LoVo (cell line): ENCODE measurements at places on chromosomes 3 and 15.

DNA sequence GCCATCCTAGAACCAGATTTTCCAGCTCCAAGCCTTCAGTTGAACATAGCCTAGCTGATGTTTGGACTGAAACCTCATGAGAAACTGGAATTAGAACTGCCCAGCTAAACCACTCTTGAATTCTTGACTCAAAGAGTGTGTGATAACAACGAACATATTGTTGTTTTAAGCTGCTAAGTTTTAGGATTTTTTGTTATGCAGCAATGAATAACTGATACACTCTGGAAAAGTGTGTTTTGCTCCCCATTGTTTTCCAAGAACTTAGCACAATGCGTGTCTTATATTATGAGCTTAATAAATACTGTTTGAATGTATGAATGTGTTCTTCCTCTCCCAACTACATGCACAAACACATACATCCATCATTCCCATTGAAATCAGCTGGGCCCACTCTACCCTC is 379.6 kb downstream of the EDEM1 start:
- no peak for DNase-seq

DNA sequence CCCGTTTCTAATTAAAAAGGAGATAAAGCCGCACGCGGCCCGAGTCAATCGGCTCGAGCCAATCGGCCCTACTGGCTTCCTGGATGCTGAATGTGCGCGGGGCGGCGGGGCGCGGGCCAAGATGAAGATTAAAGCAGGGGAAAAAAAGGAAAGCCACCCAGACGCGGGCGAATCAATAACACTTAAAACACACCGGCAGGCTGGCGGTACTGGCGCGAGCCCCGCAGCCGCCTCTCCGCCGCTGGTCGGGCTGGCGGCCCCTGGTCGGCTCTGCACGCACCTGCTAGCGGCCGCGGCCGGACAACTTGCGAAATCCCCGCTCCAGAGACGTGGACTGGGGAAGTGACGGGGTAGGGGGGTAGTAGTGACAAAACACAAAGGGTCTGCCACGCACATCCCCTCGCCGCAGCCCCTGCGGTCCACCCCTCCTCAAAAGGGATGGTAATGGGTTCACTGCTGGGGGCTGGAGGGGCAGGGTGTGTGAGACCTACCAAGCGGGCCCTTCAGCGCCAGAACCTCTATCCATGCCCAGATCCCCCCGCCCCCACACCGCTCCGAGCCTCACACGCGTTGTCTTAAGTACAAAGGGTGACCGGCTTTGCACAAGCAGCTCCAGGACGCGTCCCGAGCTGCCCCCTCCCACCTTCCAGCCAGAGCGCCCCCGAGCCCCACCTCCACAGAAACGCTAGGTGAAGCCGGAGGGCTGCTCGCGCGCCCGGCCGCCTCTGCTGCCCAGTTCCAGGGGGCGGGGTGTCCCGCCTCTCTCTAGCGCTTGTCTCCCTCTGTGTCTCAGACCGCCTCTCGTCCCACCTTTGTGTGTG is 1.4 kb downstream of the WNT7A start:
- DNase-seq: no peak

GRCh38 chr3:105051972-105052371 is 314.7 kb upstream of the ALCAM start:
- DNase-seq: no peak

GRCh38 chr15:67127331-67127664 is 61.9 kb downstream of the SMAD3 start:
- no peak for DNase-seq

- DNase-seq: no peak
Measured at GRCh38 chr3:148227534-148227933, 470.2 kb upstream of the AGTR1 start.

GRCh38 chr3:47961815-47962606 is 54.2 kb downstream of the MAP4 start:
- DNase-seq: no peak

DNA sequence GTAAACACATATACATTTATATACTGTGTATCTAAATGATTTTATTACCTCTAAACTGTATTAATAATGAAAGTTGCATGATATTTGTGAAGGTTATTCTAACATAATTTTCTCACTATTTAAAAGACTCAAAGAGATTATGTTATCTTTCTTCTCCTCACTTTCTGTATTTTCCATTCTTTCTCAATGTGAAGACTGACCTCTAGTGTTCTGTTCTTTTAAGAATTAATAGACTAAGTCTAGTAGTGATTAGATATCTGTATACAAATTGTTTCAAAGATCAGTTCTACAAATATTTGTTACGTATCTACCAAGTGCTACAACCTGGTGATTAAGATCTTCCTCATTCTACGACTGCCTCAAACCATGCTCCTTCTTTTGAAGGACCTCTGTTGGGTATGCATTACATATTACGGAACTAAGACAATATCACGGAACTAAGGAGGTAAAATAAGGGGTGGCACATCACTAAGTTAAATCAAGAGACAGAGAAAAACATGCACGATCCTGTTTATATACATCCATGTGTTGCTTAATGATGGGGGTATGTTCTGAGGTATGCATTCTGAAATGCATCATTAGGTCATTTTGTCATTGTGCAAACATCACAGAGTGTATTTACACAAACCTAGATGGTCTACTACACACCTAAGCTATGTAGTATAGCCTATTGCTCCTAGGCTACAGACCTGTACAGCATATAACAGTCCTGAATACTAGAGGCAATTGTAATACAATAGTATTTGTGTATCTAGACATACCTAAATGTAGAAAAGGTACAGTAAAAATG is 161.5 kb upstream of the KBTBD8 start:
- DNase-seq: no peak

GRCh38 chr3:14224895-14225294 is 46.3 kb downstream of the LSM3 start:
- DNase-seq: no peak

- no peak for DNase-seq
Measured at GRCh38 chr3:132563420-132564069, 33.5 kb upstream of the ACKR4 start.

- DNase-seq: no peak
Measured at GRCh38 chr15:41256577-41257038, 25.5 kb downstream of the CHP1 start.

- no peak for DNase-seq
Measured at GRCh38 chr3:127151992-127152650, 40.8 kb upstream of the PRR23E start.

- DNase-seq: peak; percentile 61
Measured at GRCh38 chr3:23004971-23005370, 198.2 kb upstream of the UBE2E2 start.

DNA sequence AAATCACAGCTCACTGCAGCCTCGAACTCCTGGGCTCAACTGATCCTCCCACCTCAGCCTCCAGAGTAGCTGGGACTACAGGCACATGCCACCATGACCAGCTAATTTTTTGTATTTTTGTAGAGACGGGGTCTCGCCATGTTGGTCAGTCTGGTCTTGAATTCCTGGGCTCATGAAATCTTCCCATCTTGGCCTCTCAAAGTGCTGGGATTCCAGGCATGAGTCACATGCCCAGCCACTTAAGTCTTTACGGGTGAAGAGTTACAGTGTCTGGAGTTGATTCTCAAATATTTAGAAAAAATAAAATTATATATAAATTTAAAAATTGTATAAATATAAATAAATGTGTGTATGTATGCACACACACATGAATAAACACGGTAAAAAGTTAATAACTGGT is 14.5 kb upstream of the KBTBD12 start:
- no peak for DNase-seq

DNA sequence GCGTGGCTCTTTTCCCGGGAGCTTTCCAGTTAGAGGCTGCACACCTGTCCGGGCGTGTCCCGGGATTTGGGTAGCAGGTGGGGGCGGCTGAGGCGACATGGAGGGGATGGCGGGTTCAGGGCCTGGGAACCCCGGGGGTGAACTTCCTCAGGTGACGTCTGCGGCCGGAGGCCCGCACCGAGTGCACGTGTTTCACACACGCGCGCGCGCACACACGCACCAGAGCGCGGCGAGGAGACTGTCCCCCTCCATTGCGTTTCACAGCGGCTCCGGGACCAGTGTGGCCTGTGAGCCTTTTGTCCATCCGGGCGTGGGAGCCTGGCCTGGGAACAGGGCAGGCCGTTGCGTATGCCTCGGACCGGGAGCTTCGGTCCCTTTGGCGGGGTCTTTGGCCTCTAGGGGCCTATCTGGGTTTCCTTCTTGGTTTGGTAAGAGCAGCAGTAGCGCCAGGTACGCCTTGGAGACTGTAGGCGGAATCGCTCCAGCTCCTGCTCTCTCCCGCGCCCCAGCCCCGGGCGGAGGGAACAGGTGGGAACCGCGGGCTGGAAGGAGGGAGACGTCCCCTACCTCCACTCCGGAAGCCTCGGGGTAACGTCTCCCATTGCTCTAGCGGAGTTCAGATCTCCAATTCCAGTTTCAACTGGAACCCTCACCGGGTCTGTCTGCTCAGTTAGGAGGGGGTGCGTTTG is 220.0 kb downstream of the MEIS2 start:
- no peak for DNase-seq

DNA sequence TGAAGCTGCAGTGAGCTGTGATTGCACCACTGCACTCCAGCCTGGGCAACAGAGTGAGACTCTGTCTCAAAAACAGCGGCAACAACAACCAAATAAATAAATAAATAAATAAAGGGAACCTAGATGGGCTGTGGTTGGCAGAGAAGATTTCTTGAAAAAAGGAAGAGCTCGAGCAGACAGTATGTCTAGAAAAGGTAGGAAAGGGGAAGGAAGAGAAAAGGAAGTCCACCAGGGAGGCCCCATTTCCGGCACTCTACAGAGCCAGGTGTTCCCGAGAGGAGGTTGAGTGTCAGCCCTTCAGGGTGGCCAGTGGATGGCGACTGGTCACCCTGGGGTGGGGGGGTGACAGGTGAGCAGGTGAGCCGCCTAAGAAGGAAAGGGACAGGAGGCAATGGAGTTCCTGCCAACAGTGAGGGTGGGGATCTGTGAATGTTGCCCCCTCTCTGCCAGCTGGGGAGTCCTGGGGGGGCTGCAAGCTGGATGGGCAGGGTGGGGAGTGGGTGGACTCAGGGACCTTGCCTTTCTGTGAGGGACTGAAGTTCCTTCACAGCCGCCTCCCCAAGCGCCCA is 14.8 kb downstream of the PAQR5 start:
- DNase-seq: no peak

DNA sequence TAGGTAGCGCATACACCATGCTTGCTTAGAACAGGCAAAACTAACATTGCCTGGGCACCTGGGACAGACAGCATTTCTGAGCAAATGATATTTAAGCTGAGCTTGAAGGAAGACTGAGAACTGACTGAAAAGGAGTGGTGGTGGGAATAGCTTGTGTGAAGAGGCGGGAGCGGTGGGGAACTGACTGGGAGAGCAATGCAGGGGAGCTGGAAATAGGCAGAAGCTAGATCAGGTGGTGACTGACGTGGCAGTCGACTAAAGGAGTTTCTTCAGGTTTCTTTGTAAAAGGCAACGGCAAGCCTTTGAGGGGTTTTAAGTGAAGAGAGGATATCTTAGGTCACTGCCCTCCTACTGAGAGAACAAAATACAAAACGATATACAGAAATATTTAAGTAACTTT is 61.8 kb downstream of the NEO1 start:
- DNase-seq: no peak

DNA sequence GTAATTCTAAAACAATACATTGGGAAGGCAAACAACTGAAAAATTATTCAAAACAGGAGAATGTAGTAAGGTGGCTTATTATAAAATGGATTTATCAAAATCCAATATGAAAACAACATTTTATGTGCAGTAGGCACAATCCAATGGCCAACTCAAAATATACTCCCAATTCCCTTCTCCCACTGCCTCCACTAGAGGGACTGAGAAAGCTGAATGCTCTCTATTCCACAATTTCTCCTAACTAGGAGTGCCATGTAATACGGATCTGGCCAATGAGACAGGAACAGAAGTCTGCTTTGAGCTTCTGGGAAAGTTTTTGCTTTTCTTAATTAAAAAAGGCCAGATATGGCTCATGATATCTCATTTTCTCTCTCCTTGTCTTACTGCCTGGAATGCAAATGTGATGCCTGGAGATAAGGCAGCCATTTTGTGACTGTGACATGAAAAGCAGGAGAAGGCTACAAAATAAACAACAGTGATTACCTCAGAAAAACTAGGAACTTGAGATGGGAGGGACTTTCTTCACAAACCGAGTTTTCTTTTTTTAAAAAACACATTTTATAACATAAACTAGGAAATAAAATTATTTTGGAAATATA is 18.8 kb upstream of the VGLL4 start:
- DNase-seq: no peak

DNA sequence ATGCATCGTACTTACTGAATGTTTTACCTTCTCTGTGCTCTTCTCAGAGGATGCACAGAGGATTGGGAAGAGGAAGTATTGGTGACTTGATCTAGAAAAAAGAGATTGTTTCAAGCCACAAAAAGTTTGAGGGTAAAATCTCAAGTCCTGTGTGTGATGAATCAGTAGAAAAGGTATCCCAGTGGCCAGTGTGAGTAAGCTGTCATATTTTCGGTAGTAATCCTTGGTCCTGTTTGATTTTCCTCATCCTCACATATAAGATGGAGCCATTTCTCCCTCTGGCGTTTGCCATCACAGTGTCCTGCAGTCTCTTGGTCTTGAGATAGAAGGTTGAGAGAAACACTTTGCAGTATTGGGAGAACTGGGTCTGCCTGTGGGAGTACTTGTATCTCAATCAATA is 166.8 kb downstream of the LPP start:
- DNase-seq: no peak

DNA sequence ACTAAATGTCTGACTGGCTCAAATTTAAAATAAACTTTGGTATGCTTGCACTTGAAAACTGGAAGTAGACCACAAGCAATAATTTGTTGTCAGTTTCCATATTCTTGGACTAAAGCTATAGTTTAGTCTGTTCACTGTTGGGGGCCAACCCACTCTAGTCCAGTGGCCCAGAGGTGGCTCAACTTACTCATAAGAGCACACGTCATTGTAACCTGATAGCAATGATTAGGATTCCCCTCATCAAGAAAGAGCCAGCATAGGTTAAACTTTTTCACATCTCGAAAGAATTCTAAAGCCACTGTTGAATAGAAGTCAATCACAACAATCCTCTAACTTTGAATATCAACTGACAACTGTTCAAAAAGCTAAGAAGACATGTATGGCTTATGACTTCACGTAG is 147.0 kb downstream of the MEIS2 start:
- DNase-seq: no peak

DNA sequence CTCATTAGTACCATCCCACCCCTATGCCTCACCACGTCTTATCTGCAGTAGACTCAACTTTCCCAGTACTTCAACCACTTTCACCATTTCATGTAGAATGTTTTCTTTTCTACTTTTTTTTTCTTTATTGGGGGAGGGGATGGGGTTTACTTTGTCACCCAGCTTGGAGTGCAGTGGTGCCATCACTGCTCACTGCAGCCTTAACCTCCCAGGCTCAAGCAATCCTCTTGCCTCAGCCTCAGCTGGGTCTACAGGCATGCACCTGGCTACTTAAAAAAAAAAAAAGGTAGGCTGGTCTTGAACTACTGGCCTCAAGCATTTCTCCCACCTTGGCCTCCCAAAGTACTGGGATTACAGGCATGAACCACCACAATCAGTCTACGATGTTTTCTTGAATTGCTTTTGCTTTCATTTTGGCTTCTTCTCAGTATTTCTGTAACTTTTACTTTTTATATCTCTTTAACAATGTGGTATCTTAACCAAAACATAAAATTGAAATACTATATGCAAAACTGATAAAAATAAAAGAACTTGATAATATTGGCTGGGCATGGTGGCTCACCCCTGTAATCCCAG is 44.9 kb upstream of the CHL1 start:
- no peak for DNase-seq

GRCh38 chr3:50333744-50334328 is 5.8 kb upstream of the TUSC2 start:
- DNase-seq: no peak
